ENCODE measurements at places on chromosomes 7 and 10. TPM values are rescaled to one million over a fixed set of nuclear protein-coding genes. Genes with fewer than 3 reads are reported as not detected.

ZYX gene
- 192 TPM for total RNA-seq

LRRTM3 gene
- not detected for total RNA-seq

SFTPA1 gene
- total RNA-seq = not detected

GIMAP2 gene
- total RNA-seq = 82.9 TPM

ETV1 gene
- total RNA-seq = 0.31 TPM

RELN gene
- not detected for total RNA-seq

GPR146 gene
- 2.7 TPM for total RNA-seq

AKR1D1 gene
- total RNA-seq = not detected

TEX36 gene
- total RNA-seq = not detected

EN2 gene
- not detected for total RNA-seq

STRIP2 gene
- total RNA-seq = 6.6 TPM

ACSM6 gene
- total RNA-seq = not detected

LRRC18 gene
- 0.16 TPM for total RNA-seq

VENTX gene
- total RNA-seq = not detected

ITIH5 gene
- not detected for total RNA-seq

NPC1L1 gene
- not detected for total RNA-seq

TFPI2 gene
- total RNA-seq = not detected

NPSR1 gene
- total RNA-seq = not detected

NOS3 gene
- total RNA-seq = 12.2 TPM

ANK3 gene
- total RNA-seq = 4.5 TPM

MLXIPL gene
- total RNA-seq = not detected

PON1 gene
- total RNA-seq = not detected

HOXA10 gene
- total RNA-seq = not detected

PITX3 gene
- not detected for total RNA-seq

BICC1 gene
- not detected for total RNA-seq

SH2B2 gene
- total RNA-seq = 0.16 TPM

AGMO gene
- total RNA-seq = not detected

MEOX2 gene
- not detected for total RNA-seq

COL26A1 gene
- not detected for total RNA-seq

FAM237B gene
- not detected for total RNA-seq

BMPER gene
- total RNA-seq = not detected

CXCL12 gene
- not detected for total RNA-seq

SLC26A5 gene
- total RNA-seq = not detected

WIPF3 gene
- not detected for total RNA-seq

LIPK gene
- total RNA-seq = not detected

DDX50 gene
- total RNA-seq = 46.9 TPM

TMEM140 gene
- total RNA-seq = 12.6 TPM

GPC2 gene
- 8.2 TPM for total RNA-seq

HMX2 gene
- total RNA-seq = not detected

STAMBPL1 gene
- total RNA-seq = 67.6 TPM

C10orf53 gene
- not detected for total RNA-seq

ZC3HAV1L gene
- 17.3 TPM for total RNA-seq

CDHR1 gene
- total RNA-seq = 0.29 TPM

TUBGCP2 gene
- total RNA-seq = 53.5 TPM

MYOF gene
- total RNA-seq = 0.37 TPM

LYZL1 gene
- total RNA-seq = not detected

SCIN gene
- total RNA-seq = 0.39 TPM

EPO gene
- total RNA-seq = not detected

IDI2 gene
- not detected for total RNA-seq

PAOX gene
- total RNA-seq = 6.5 TPM

CLRN3 gene
- not detected for total RNA-seq

SPDYE9 gene
- total RNA-seq = not detected

ASB10 gene
- not detected for total RNA-seq

DOCK4 gene
- total RNA-seq = 0.18 TPM

PMPCB gene
- total RNA-seq = 58.3 TPM

STAG3 gene
- total RNA-seq = 20.6 TPM

LIPM gene
- total RNA-seq = not detected

GSTO2 gene
- total RNA-seq = 1.2 TPM
